AG10803 (cell line): ENCODE measurements at places on chromosomes 3 and 15.

DNA sequence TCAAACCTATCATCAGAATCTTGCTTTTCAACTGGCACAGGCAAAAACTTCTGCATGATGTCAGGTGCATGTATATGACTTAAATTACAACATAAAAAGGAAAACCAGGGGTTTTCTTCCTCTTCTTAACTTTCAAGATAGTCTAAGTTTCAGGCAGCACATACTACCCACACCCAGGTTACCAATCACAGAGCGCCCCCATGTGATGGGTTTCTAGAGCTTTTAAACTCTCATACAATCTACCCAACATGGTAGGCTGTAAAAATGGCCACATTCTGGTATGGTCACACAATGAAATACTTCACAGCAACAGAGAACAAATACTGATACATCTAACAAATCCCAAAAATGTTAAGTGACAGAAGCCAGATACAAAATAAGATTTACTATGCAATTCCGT, 7.4 kb downstream of the MESD start:
- DNase-seq: no peak

- no peak for DNase-seq
Measured at GRCh38 chr3:36795622-36796021, 31.3 kb upstream of the DCLK3 start.

DNA sequence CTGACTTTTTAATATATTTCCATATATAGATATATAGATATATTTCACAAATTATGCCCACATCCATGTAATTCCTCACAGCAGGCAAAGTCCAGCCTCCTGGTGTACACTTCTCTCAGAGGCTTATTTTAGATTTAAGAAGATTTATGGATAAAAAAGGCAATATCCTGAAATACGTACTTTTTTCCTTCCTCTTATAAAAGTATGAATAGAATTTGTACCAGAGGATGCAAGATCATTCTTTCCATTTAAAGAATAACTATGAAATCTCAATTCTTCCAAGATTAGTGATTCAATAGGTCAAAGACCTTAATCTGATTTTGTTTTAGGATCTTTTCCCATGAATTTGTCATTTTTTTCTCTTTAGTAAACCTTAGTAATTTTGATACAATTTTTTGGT, 597.9 kb upstream of the TBL1XR1 start:
- DNase-seq: no peak

DNA sequence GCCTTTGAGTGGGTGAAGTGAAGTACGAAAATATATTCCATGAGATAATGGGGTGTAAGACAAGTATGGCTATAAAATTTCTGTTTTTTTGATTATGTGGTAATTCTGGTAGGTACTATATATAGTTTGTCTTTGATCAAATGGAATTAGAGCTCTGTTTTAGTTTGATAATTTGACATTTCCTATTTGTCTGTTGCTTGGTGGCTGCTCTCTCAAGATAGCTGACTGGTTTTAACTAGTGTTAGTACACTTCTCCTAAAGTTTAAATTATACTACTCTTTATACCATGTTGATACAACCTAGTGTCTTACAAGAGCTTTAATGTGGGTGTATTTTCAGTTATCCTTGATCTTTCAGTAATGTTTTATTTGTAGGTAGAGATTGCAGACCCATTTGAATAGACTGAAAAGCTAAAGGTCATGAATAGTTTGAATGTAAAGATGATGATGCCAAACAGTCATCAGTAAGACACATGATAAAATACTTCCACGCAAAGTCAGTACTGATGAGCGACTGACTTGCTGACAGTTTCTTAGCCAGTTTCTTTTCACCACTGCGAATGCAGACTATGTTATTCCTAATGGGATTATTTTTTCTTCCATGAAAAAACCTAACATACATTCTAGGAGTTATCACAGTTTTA, 15.2 kb downstream of the SACM1L start:
- no peak for DNase-seq

- DNase-seq: no peak
Measured at GRCh38 chr15:73357999-73358665, 10.6 kb downstream of the HCN4 start.

DNA sequence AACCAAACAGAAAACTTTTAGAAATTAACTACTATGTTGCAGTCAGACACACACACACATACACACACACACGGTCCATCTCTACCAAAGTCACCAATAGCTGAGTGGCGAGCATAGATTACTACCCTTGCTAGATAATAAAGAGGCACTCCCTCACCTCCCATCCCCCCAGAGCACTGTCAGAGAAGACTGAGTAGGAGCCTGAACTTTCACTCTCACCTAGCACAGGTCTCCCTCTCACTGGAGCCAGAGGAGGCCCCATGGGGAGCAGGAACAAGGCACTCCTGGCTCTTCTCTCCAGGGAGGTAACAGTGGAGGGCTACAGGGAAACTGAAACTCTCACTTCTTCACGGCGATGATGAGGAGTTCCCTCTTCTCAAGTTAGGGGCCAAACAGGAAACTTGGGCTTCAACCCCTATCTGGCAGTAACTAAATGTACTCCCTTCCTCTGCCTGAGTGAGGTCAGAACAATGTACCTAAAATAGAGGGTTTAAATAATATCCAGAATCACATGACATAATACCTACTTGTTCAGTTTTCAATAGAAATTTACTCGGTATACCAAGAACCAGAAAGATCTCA, 975.3 kb upstream of the GBE1 start:
- DNase-seq: no peak

DNA sequence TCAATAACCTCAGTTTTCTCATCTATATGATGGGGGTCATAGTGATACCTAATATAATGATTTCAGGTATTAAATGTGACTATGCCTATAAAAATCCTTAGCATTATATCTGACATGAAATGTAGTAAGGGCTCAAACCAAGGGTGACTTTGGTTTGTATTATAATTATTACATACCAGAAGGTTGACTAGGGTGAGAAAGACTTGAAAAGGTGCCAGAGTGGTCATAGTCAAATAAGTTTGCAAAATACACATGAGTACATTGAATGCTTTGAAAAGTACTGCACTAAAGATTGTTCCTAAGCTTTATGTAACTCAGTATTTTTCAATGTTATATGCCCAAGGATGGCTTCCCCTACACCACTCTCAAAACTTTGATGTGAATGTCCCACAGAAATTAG, 297.2 kb downstream of the ARPP21 start:
- DNase-seq: peak; percentile 46

DNA sequence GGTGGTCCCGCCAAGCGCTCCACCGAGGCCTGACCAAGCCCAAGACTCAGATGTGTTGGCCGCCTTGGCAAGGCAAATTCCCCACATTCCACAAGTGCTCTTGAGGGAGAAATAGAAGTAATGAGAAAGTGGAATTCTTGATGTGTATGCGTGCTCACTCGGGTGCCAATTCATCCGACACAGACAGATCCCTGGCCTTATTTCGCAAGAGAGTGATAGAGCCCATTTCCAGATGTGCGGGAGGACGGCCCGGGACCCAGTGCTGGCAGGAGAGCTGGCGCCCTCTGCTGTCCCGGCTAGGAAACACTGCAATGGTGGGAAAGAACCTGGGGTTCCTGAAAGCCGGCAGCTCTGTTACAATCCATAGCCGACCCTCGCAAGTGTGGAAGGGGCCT, 76.0 kb downstream of the HMG20A start:
- peak; percentile 100 for DNase-seq

- DNase-seq: peak; percentile 47
Measured at GRCh38 chr3:38634111-38634510, 15.4 kb downstream of the SCN5A start.

DNA sequence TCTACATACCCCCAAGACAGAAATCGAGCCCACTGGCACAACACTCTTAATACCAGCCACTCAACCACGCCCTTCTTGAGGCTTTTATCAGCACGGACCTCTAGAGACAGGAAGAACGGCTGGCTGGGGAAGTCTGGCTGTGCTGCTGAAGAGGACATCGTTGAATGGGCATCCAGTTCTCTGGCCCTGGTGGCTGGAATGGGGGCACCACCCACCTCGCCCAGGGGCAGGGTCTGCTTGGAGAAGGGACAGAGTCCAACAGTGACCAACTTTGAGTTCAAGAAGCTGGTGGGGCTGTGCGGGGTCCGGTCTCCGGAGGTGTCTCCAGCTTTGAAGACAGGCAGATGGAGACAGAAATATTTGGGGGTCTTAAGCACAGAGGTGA, 77.5 kb downstream of the ATP10A start:
- DNase-seq: no peak
